ENCODE measurements at places on chromosomes 2 and 18.

GRCh38 chr2:69138247-69138772, 125.3 kb downstream of the ANTXR1 start:
- no peak for DNase-seq

DNA sequence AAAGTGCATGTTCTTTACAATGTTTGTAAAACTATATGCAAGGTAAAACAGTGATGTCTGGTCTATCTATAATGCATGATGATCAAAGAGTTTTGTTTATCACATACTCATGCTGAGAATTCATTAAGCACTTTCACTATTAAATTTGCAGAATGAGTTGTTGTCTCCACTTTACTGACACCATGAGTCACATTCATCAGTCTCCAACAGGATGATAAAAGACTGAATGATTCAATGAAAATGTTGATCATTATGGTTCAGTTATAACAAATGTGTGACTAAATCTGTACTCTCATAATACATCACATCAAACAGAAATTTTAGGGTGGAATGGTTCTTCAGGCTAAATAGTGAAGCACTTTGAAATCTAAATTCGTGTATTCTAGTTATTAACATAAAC, 129.0 kb downstream of the ERBB4 start:
- DNase-seq: no peak

DNA sequence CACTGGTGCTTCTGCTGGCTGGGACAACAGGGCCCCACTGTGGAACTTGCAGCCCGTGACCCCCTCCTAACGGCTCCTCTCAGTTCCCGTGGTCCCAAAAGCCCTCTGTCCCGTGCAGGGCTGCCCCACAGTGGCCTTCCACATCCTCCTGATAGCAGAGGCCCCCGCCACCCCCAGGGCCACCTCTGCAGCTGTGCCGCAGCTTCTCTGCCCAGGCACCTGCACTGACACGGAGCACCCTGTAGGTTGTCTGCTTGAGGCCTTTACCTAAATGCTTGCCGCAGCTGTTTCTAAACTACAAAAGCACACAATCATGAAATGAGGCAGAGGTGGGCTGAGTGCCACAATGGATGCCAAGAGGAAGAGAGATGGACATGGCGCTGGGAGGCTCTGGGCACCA, 13.5 kb upstream of the GRHL1 start:
- no peak for DNase-seq

GRCh38 chr2:98269274-98269673, 77.0 kb upstream of the CNGA3 start:
- peak; percentile 52 for DNase-seq

DNA sequence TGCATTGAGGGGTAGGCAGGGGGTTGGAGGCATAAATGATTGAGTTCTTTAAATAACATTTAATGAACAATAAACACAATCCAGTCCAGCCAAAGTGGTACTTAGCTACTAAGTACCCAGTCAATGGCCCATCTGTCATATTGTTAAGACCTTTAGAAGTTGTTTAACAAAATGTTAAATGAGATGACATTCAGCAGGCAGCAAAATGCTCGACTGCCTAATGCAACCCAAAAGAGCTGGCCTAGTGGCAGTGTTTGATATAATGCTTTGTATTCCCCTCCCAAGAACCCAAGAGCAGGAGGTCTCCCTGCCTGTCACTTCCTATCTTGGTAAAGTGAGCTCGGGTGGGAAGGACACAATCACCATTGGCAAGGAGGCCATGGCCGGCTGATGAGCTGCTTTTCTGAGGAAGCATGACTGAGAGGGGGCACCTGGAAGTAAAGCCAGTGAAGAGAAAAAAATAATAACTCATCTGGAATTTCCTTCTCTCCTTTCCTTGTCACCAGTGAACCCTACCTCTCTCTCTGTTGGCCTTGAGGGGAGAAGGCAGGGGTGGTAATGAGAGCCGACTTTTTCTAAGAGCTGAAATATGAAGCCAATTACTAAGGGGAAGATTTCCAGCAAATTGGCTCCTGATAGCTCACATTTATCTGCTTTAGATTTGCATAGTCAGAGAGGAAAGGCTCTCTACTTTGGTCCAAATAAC, 140.6 kb downstream of the C1D start:
- peak; percentile 95 for DNase-seq

DNA sequence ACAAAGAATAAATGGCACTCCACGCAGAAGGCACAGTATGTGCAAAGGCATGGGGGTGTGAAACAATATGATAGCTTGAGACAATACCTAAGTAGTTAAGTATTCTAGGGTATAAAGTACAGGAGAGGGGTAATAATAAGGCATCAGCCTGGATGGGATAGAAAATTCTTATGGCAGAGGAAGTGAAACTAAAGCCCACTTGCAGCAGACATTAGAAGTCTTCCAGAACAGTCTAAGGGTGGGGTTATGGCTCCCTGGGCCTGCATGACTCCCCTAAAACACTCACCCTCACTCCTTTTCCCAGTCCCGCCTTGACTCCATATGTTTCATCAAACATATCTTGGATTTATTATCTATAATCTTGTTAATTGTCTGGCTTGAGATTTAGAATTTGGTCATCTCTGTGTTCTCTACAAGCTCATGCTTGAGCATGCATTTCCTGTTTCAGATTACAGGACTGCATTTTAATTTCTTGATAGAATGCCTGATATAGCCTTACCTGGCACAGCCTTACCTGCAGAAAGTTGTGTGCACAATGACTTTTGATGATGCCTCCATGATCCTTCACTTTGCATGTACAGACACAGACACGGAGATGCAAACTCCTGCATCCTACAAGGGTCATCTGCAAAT, 28.5 kb upstream of the TMBIM1 start:
- no peak for DNase-seq

DNA sequence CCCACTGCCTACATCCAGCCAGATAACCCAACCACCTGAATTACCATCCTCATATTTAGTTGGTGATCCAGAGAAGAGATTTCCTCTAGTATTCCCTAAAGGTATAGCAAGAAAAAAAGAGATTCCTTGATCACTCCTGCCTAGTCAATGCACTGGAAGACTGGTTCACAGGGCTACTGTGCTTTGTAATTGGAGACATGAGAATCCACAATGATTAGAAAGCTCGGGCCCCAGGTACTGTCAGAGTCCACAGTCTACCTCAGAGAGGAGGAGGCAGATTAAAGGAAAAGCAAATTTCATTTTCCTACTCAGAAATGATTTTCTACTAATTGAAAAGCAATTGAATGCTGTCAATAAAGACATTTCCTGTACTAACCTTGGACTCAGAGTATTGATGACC, 22.3 kb downstream of the SULT1C3 start:
- no peak for DNase-seq

DNA sequence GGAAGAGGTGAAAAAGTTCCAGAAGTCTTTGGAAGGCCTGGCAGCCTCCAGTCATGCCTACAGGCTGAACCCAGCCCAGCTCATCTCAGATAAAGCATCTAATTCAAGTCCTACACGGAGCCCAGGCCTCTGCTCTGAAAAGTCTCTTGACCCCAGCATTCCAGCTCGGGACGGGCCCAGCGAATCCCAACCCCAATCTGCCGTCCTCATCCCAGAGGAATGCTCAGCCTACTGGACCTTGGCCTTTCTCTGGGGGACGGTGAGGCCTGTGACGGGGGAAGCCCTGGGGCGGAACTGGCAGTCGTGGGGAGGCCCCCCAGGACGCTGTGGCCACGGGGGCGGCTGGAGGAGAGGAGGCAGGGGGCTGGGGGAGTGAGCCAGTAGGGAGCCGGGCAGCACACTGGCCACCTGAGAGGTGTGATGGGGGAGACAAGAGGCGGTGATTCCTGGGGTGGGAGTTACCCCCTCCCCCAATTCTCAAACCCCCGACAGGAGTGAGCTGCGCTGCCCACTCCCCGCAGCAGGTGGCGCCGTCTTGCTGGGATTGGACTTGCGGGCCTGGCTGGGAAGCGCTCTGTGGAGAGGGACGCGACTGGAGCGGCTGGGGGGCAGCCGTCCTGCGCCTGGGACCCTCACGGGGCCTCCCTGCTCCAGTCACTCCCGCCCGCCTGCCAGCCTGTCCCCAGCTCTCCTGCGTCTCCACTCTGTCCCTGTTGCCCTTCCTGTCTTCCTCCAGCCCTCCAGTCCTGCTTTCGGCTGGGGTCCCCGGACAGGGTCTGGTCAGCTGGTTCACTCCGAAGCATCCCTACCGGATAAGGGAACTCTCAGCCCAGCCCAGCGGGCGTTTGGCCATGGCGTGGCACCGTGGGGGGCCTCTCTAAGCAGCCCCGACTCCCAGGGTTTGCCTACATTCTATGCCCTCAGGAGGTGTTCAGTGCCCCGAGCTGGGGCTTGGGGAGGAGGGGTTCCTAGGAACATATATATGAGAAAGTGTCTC, 182.6 kb upstream of the HAAO start:
- peak; percentile 53 for DNase-seq

- peak; percentile 55 for DNase-seq
Measured at GRCh38 chr18:45571714-45572113, 43.6 kb upstream of the SLC14A2 start.

- DNase-seq: no peak
Measured at GRCh38 chr2:219417374-219417773, 803 bp upstream of the DES start.

DNA sequence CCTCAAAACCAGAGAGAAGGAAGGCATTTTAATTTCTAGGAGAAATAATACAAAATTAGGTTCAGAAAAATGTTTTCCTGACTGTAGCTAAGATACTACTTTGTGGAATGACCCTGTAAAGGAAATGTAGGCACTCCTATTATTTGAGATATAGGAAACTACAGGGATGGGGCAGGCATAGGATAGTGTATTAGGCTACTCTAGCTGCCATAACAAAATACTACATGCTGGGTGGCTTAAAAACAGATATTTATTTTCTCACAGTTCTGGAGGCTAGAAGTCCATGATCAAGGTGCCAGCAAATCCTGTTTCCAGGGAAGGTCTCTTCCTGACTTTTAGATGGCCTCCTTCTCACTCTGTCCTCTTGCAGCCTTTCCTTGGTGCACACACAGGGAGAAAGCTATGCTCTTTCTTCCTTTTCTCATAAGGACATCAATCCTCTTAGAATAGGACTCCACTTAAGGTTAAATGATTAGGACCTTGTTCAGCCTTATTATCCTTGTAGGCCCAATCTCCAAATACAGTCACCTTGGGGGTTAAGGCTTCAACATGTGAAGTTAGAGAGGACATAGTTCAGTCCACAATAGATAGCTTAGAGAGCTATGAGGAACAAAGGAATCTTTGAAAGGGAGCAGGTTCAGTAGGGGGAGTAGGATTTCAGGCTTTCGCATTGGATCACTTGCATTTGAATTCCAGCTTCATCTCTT, 14.0 kb upstream of the CAVIN2 start:
- DNase-seq: no peak

DNA sequence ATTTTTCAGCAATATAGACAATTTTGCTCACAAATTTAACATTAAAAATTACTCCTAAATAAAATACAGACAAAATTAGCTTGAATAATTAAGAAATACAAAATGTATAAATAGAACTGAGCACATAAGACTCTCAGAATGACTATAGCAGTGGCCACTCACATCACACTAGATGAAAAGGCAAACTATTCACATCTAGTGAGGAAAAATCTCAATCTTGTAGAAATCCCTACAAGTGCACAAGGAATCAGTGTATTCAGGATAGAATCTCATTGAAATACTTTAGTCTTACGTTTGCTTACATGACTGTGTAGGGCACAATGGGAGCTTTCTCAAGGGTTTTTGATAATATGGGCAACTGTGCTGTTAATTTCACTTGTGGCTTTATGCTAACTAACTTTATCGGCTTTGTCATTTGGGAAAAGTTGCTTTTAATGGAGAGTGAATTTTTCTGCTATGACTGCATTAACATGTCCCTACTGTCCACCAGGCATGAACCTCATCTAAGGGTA, 678.9 kb upstream of the LRRTM4 start:
- DNase-seq: no peak

- DNase-seq: peak; percentile 62
Measured at GRCh38 chr18:23239885-23240608, 104.8 kb downstream of the CABLES1 start.

- no peak for DNase-seq
Measured at GRCh38 chr18:11989174-11989573, 7.9 kb downstream of the IMPA2 start.

- DNase-seq: no peak
Measured at GRCh38 chr2:190837420-190837819, 43.2 kb upstream of the GLS start.

GRCh38 chr2:184890311-184890710, 292.0 kb downstream of the ZNF804A start:
- no peak for DNase-seq

GRCh38 chr2:48173141-48173540, 266.8 kb upstream of the FBXO11 start:
- DNase-seq: no peak

DNA sequence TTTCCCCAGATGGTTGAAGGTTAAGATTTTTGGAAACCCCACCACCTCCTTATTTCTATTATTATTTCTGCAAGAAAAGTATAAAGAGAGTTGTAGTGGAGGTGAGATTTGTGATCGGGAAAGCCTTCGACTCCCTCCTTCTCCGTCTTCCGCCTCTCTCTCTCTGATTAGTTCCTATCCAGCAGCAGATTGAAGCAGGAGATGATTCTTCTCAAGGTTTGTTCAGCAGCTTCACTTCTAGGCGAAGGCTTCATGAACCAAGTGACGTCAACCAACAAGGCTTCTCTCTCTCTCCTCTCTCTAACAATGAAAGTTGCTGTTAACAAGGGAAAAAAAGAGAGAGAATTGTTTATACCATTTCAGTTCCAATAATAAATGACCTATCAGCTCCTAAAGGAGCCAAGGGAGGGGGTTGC, at the start of gene BAZ2B:
Gene BAZ2B (minus strand): TSS at position 263 of the 416 bp plus-strand sequence. CDS start 137,829 bp downstream, outside the sequence.
- peak; percentile 81 for DNase-seq

GRCh38 chr2:73297151-73297559, 3.8 kb upstream of the EGR4 start:
- DNase-seq: peak; percentile 70

- no peak for DNase-seq
Measured at GRCh38 chr2:220275454-220275853, 648.0 kb downstream of the SLC4A3 start.

DNA sequence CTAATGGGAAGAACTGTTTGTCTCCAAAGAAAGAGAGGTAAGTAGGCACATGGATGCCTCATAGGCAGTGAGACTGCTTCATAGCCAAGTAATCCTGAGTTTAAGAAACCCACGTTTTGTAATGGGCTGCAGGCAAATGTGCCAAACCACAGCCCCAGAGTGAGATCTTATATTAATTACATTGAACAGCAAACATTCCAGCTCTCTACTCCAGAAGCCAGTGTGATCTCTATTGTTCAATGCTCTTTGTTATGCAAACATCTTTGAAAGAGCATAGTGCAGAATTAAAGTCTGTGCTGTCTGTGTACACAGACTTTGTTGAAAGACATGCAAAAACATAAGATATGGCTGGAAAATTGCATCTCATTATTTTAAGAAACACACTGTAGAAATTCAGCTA, 720.8 kb upstream of the REG3G start:
- no peak for DNase-seq

DNA sequence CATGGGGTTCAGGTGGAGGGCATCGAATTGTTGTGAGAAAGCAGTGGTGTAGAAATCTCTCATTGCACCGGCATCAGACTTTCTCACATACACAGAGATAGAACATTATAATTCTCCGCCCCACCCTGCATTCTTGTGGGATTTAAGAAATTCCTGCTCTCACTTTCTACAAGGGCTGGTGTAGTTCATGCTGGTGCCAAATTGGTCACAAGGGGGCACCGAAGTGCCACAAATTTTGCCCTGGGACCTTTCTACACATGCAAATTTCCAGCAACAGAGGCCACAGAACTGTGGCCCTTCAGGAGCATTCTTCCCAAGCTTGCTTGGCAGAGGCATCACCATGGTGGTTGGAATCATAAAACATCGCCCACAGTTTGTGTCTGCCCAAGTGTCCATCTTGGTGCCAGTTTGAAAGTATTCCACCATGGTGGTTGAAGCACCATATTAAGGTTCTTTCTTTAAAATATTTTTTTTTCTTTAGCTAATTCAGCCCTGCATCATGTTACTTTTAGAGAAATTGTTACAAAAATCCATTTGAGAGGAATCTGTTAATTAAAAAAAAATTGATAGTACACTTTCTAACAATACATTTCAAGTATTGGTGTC, 521.2 kb upstream of the FANCL start:
- peak; percentile 50 for DNase-seq

All from NCI-H69 (cell line).